CD4-positive, alpha-beta memory T cell (primary cell): ENCODE measurements at places on chromosomes 7 and 10. TPM values are rescaled to one million over a fixed set of nuclear protein-coding genes. Genes with fewer than 3 reads are reported as not detected.

DNA sequence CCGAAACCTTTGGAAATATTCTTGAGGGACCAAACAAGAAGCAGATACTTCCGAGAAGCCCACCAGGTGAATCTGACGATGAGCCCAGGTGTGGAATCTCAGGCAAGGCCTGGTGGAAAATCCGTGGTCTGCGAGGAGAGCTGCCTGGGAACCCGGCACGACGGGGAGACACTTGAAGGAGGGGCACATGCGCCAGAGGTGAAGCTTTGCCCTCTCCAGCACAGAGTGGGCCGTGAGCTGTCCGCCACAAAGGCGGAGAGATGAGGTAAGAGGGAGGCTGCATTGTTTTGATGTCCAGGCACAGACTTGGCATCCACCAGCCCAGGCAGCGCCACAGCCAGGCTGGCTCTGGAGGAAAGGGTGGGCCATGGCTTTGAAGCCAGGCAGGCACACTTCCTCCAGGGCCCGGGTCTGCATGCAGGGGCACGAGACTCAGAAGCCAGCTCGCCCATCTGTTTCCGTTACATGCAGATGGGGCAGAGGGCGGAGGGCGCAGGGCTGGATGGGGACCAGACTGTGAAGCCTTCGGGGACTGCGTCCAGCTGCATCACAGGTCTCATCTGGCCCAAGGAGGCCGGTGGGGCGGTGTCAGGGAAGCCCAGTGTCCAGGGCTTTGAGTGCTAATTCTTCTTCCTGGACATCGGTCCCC, 45.4 kb downstream of the CALML3 start:
- no peak for DNase-seq

DNA sequence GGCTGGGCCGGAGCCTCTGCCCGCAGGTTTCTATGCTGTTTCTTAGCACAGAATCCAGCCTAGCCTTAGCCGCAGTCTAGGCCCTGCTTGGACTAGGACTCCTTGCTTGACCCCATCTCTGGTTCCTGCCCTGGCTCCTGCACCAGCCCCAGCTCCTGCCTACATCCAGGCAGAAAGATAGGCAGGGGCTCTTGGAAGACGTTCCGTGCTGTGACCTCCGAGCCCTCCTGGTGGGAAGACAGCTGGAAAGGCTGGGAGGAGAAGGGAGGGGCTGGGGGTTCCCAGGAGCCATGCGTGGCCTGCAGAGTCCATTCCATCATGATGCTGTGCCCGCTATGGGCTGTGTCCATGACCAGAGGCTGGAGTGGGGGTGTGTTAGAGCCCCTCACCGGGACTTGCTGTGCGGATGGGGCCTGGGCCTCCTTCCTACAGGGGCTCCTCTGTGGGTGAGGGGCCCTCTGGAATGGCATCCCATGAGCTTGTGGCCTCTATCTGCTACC, 26.2 kb downstream of the RAMP3 start:
- no peak for DNase-seq

MMD2 gene
- not detected for total RNA-seq

ADARB2 gene
- 14.1 TPM for total RNA-seq

DNA sequence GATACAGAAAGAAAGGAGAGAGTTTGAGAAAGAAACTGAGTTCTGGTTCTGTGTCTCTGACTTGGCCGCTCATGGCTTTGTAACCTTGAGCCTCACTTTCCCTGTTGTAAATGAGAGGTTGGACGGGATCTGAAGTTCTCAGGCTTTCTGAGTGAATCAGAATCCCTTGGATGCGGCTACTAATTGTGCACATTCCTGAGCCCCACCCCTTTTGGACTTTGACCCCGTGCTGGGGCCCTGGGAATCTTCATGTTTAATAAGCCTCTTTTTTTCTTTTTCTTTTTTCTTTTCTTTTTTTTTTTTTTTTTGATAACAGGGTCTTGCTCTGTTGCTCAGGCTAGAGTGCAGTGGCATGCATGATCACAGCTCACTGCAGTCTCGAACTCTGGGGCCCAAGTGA, 26.9 kb downstream of the SLC25A28 start:
- DNase-seq, result no peak
